ENCODE measurements at places on chromosomes 3 and 15.

- no peak for DNase-seq
Observed at GRCh38 chr3:52636673-52637072, 49.0 kb downstream of the PBRM1 start.

DNA sequence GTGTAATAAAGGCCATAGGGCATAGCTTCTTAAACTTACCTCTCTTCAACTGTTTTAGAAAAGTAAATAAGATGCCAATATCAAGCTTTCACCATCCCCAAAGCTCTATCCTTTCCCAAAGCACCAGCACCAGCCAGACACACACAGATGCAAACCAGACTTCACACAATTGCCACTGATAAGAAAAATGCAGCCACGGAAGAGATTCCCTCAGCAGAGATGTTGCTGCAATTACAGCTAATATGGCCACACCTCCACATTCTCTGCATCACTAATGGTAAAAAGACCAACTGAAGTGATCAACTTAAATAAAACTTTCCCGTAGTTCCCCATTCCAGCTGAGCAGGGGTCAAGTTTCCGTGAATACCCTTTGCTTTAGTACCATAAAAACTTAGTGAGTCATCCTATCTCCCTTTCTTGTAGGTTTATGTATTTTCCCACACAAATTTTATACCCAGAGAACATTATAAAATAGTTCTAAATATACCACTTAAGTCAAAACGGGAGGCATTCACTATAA lies 64.4 kb downstream of the SLC9A9 start:
- DNase-seq, result no peak

GRCh38 chr3:162632672-162633071 lies 1136.1 kb downstream of the OTOL1 start:
- DNase-seq, result no peak

GRCh38 chr15:28106294-28107110 lies 7.4 kb upstream of the OCA2 start:
- DNase-seq, result no peak

GRCh38 chr3:166498446-166498845 lies 661.2 kb upstream of the BCHE start:
- no peak for DNase-seq

GRCh38 chr3:59422312-59422711 lies 372.5 kb upstream of the CFAP20DC start:
- DNase-seq, result no peak

- DNase-seq, result no peak
Observed at GRCh38 chr3:99322551-99322950, 315.8 kb upstream of the COL8A1 start.

GRCh38 chr3:173221010-173221409 lies 80.0 kb upstream of the SPATA16 start:
- no peak for DNase-seq

- DNase-seq, result no peak
Observed at GRCh38 chr3:172707030-172707429, 3.8 kb downstream of the NCEH1 start.

- DNase-seq, result no peak
Observed at GRCh38 chr15:90425726-90426346, 37.8 kb downstream of the IQGAP1 start.

- no peak for DNase-seq
Observed at GRCh38 chr3:45056608-45057301, 30.7 kb downstream of the CLEC3B start.

DNA sequence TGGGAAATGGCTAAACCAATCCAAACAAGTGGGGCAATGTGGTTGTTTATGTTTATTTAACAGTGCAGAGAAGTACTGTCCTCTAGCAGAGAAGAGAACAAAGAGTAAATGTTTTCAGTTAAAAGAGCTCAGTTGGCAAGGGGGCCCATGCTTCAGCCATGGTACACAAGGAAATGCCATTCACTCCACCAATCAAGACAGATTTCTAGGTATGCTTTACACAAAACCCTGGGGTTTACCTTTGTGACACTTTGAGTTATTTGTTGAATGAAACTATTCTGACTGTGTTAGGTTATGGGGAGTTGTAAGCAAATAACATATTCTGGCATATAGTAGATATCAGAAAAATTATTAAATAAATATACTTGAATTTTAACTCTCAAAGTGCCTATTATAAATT lies 228.5 kb upstream of the MME start:
- DNase-seq, result no peak

DNA sequence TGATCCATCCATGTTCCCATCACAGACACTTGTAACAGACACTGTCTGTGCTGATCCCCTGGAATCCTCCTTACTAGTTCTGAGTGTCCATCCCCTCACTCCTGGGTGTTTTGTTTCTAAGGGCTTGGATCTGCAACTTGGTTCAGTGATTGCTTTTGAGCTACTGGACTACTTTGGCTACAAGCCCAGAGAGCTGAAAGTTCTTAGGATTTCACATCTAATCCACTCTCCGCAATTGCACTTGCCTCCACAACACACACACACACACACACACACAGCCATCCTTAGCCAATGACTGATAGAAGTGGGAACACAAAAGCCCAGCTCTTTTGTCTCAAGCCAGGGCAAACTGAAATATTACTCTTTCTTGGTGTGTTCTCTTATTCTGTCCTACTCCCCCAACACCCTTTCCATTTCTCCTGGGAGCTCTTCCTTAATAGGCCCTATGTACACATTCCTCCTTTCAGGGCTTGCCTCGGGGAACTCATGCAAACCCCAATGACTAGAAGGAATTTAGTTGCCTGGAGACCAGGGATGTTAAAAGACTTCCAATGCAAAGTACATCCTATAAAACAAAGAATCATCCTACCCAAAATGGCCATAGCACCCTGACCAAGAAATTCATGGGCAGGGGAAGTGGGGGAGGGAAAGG lies 206.1 kb upstream of the UBE2E2 start:
- DNase-seq, result no peak

GRCh38 chr15:51588966-51589365 lies 33.6 kb downstream of the DMXL2 start:
- DNase-seq, result no peak

- DNase-seq, result no peak
Observed at GRCh38 chr15:61489571-61489970, 260.5 kb upstream of the RORA start.

- DNase-seq, result no peak
Observed at GRCh38 chr3:124862006-124862405, 25.2 kb downstream of the ITGB5 start.

- DNase-seq, result no peak
Observed at GRCh38 chr15:79451361-79451999, 19.3 kb downstream of the MINAR1 start.

DNA sequence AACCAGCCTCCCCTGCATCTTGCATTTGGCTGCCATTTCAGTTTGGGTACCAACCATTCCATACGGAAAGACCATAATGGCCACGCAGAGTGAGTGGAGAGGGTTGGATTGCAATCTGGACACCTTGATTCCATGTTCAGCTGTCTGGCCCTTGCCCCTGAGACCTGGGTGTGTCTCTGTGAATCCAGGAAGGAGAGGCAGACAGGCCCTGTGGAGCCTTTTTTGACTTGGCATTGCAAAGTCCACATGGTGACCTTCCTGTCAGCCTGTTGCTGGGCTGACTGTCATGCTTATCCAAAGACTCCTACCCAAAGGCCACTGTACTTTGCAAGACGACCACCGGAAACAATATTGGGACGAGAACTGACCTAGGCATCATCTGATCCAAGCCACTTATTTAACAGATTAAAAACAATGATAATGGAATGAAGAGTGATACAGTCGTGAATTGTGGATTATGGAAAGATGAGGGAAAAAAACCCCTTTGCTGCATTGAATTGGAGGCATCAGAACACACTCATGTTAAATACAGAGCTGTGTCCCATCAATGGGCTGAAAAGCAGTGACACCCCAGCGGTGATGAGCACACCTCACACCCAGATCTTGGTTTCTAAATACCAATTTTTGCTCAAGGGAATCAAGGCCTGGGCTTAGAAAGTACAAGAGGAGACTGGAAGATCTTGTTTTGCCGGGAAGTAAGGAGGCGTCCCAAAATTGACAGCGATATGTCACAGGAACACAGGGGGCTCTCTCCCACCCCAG lies 86.0 kb downstream of the LRRK1 start:
- no peak for DNase-seq

- DNase-seq, result no peak
Observed at GRCh38 chr3:120450600-120451271, at the start of gene FSTL1. TSS of gene FSTL1 (minus strand) at chr3:120450992. CDS start at chr3:120450746, 246 bp downstream.

- DNase-seq, result no peak
Observed at GRCh38 chr3:36461597-36461996, 81.3 kb downstream of the STAC start.

DNA sequence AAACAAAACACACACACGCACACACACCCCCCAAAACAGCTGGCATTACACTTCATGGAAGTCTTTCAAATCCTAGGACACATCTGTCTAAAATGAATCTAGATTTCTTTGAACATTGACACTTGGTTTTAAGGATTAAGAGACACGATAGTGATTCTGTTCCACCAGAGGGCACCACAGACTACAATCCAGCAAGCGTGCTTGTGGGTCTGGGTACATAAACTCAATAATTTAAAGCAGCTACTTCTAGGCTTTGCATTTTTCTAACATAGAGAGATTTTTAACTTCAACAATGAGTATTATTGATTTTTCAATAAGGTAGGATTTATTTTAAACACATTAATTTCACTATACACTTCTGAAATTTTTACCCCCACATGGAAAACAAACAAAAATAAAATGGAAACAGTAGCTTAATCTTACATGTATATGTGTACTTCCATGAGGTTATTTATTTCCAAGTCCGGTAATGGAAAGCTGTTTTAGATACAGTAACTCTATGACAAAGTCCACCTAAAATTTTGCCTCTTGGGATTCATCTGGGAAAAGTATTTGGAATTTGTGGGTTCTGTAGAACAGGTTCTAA lies 564.0 kb upstream of the TGFBR2 start:
- DNase-seq, result no peak

DNA sequence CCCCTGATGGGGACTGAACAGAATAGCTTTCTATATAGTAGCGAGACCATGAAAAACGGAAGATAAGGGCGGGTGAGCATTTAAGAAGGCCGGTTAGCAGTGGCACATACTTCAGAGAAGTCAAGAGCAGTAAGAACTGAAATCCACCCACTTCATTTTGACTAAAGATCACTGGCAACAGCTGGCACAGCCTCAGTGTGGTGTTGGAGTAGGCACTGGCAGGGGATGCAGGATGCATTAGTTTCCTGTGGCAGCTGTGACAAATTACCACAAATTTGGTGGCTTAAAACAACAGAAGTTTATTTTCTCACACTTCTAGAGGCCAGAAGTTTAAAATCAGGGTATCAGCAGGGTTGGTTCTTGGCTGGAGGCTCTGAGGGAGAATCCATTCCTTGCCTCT lies 176.5 kb downstream of the ADAMTSL3 start:
- no peak for DNase-seq

GRCh38 chr3:152973575-152973974 lies 138.6 kb downstream of the P2RY1 start:
- no peak for DNase-seq

GRCh38 chr3:112382543-112383160 lies 49.7 kb downstream of the CD200 start:
- no peak for DNase-seq

DNA sequence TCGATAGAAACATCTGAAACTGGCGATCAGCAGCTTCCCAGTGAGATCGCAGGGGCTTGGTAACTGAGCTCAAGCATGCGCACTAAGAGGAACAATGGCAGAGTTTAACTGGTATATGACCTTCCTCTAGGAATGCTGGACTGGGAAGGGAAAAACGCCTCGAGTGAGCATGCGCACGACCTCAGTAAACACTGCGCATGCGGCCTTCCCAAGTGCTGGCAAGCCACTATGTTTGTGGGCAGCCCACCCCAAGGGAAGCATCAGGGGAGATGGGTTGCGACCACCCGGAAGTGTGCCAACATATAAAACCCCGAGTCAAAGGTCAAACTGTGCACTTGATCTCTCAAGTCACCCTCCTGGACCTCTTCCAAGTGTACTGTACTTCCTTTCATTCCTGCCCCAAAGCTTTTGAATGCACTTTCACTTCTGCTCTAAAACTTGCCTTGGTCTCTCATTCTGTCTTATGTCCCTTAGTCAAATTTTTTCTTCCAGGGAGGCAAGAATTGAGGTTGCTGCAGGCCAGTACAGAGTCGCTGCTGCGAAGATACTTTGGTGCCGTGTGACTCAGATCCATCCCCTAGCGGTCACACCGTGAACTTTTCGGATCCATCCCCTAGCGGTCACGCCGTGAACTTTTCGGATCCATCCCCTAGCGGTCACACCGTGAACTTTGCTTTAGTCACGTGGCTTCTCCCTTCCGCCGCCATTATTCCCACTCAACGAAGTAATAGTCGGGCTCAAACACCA lies 243.3 kb downstream of the FAM43A start:
- no peak for DNase-seq

DNA sequence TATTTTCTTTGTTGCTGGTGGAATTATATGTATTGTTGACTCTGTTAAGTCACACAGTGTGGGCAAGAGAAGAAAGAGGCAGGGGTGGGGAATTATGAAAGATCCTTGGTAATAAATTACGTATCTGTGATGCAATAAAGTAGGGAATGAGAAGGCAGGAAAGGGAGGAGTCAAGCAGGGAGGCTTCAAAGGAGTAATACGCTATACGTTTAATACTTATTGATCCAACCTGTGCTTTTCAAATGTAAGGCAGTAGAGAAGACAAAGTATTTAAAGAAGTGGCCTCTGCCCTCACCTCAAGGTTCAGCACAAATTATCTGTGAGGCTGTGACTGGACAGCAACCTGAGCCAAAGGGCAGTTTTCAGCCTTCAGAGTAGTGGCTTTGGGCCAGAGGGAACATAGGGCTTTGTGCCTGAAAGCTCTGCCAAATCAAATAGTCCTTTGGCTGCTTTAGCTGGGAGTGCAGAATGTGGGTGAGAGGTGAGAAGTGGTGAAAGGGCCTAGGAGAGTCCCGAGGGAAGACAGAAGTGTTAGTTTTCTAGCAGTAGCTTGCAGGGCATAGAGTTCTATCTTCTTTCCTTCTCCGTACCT lies 1.2 kb upstream of the PLIN1 start:
- DNase-seq, result no peak

- no peak for DNase-seq
Observed at GRCh38 chr15:42275780-42276391, 2.7 kb upstream of the TMEM87A start.

GRCh38 chr3:48929358-48930035 lies 10.9 kb downstream of the ARIH2 start:
- no peak for DNase-seq

DNA sequence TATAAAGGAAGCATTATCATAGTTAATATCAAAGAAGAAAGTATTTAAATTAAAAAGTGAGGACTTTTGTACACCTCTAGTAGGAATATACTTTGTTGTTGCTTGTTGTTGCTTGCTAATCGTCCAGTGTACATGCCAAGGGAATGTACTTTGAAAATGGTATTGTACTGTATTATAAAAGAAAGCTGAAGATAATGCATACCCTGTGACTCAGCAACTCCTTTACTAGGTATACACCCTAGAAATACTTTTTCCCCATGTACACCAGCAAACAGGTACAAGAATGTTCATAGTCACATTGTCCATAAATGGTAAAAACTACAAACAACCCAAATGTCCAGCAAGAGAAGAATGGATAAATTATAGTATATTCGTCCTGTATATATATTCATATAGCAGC lies 12.0 kb downstream of the TTBK2 start:
- no peak for DNase-seq

GRCh38 chr15:77022646-77023575 lies 28.0 kb downstream of the PSTPIP1 start:
- DNase-seq, result no peak

GRCh38 chr3:185176750-185177359 lies 24.0 kb upstream of the C3orf70 start:
- DNase-seq, result no peak

GRCh38 chr3:34364335-34364734 lies 565.9 kb downstream of the PDCD6IP start:
- DNase-seq, result no peak
